ENCODE measurements at places on chromosomes 12 and 14. TPM values are rescaled to one million over a fixed set of nuclear protein-coding genes. Genes with fewer than 3 reads are reported as not detected.
A peak's percentile ranks its signal among the peaks of the same experiment; 100 is the strongest.

DNA sequence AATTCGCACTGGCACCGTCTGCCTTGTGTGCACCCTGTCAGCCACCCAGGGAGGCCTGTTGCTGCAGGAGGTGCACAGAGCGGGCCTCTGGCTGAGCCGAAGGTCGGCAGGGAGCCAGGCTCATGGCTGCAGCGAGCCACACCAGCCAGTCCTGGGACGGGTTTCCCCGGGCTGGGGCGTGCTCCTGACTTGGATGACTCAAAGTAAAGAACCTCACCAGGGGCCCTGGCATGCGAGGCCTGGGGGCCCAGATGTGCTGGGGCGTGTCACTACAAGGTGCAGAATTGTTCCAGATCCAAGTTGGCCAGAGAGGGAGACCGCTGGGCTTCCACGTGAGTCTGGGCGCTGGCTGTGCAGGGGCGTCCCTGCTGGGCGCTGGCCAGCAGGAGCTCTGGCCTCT lies 34.5 kb downstream of the FBRSL1 start:
- DNase-seq: peak; percentile 90

DNA sequence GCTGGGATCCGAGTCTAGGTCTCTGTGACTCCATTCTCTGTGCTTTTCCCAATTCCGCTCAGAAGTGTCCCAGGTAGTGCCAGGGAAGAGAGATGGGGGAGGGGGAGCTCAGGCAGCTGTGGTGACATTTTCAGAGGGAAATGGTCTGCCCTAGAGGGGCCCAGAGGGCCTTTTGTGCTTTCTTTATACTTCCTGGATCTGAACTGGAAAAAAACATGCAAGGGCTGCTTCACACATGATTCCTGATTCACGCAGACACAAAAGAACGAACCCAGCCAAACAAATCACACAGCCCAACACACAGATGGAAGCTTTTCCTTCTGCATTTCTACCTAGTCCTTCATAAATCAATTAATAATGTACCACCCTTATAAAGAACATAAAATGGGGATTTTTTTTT lies 26.5 kb downstream of the GPR68 start:
- no peak for DNase-seq

GRCh38 chr12:64186789-64187188 lies 35.3 kb downstream of the KICS2 start:
- DNase-seq: no peak

Gene ITGA7
- polyA plus RNA-seq: 5.8 TPM

- no peak for DNase-seq
Observed at GRCh38 chr14:104477666-104478380, 101.7 kb upstream of the C14orf180 start.

Gene AMIGO2
- polyA plus RNA-seq: 4.0 TPM

DNA sequence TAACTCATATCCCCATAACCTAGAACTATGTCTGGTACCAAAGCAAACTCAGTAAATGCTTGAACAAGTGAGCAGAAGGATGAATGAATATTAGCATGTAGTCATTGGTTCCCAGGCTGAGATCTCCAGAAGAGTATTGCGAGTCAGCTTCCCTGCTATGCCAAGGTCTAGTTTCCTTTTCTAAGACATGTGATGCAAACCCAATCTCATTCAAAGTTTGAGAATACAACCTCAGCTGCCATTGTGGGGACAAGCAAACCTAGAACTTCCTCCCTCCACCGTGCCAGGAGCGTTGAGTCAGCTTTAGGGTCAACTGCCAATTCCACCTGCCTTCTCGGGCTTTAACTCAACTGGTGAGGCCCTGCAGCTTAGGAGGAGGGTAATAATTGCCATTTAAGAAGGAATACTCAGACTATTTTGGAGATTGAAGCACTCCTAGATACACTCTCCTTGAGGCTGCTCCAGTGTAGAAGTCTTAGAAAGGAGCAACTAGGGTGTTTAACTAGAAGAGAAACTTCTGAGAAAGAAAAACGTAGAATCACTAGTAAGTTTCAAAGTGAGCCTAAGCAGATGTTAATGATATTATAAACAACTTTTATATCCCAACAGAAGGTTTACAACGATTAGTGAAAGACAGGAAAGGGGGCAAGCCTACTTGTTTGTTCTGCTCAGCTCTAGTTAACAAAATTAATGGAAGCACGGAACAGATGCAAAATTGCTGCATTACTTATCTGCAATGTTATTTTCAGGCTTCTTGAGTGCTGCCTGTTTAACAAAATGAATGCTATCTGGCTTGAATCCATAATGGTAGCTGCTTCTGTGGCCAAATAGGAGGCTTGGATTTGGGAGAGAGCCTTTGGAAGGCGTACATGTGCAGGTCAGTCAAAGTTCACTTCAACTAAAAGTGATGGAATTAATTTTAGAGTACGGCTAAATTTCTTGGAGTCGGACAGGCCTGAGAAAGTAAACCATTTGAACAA lies 96.9 kb downstream of the HELB start:
- DNase-seq: peak; percentile 73

GRCh38 chr14:75315144-75315543 lies 36.5 kb downstream of the FOS start:
- peak; percentile 76 for DNase-seq

DNA sequence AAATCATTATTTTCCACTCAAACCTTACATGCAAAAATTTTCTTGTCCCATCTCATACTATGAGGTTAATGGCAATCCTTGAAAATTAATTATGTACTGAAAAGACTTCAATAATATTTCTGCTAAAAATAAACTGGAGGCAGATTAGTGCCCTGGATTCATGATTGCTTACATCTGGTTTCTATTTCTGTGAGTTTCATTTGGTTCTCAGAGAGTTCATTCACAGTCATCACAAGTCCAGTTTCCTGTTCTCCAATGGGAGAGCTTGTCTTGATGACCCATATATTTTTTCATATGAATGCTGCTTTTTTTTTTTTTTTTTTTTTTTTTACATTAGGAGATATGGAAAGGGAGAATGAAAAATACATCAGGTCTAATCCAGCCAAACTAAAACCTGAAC lies 6.6 kb upstream of the PTHLH start:
- DNase-seq: no peak

Gene P2RX2
- polyA plus RNA-seq: 0.78 TPM

GRCh38 chr12:118164798-118165486 lies 29.0 kb downstream of the PEBP1 start:
- peak; percentile 68 for DNase-seq

Gene ENTPD5
- polyA plus RNA-seq: 5.5 TPM

Gene FBXO33
- polyA plus RNA-seq: 6.9 TPM

DNA sequence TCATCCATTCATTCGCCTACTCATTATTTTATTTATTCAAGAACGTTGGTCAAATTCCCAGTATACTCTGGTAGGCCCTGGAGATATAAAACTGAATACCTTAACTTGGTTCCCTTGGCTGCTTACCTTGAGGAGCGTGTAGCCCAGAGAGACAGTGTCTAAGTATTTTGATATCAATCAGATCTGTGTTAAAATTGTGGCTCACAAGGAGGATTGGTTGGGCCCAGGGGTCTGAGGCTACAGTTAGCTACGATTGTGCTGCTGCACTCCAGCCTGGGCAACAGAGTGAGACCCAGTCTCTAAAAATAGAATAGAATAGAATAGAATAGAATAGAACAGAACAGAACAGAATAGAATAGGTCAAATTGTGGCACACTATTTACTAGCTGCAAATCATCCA lies 438.4 kb downstream of the ADAMTS20 start:
- no peak for DNase-seq

DNA sequence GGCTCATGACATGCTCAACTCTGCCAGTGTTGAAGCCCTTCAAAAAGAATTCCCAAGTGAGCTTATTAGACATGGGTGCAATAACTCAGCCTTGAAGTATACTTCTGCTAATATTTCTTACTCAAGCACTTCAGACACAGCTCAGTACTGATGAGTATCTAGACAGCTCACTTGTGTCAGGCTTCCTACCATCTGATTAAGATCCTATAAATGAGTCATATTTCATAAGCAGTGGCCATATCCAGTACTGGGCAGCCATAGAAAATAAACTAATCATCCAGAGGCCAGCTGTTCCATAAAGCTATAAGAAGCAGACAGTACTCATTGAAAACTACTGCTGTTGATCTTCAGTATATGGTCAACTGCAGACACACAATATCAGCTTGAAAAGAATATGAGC lies 12.9 kb downstream of the FSCB start:
- DNase-seq: no peak

DNA sequence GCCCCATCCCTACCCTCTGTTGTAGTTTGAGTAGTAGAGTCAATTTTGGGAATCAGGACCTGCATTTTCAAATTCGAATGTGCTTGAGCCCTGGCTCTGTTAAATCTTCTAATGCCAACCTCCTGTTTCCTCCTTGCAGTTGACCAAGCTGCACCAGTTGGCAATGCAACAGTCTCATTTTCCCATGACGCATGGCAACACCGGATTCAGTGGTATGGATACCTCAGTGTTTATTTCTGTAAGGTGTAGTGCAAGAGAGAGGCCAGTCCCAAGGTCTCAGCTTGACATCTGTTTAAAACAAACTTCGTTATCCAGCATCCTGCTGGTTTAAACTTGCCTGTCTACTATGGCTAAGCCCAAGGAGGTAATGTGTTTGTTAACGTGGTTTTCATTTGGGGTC lies 15.2 kb downstream of the PCBP2 start:
- DNase-seq: no peak

Gene OVCH1
- polyA plus RNA-seq: not detected

DNA sequence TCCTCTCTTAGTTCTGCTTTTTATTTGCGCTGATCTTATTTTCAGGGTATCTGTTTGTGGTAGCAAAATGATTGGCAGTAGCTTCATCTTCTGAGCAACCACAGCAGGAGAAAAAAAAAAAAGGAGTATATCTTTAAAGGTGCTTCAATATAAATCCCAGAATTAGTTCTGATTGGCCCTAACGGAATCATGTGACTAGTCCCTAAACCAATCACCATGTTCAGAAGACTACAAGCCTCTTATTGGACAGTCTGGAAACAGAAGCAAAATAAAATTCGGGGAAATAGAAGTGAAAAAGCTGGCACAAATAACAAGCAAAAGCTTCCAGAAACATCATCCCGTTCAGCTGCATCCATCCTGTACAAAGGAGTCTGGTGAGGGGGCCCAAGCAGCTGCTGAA lies 49.9 kb upstream of the PTPRO start:
- DNase-seq: no peak

Gene P2RX7
- 0.46 TPM for polyA plus RNA-seq

Gene SLC35F4
- not detected for polyA plus RNA-seq

GRCh38 chr14:78595797-78596196 lies 425.6 kb downstream of the NRXN3 start:
- no peak for DNase-seq

DNA sequence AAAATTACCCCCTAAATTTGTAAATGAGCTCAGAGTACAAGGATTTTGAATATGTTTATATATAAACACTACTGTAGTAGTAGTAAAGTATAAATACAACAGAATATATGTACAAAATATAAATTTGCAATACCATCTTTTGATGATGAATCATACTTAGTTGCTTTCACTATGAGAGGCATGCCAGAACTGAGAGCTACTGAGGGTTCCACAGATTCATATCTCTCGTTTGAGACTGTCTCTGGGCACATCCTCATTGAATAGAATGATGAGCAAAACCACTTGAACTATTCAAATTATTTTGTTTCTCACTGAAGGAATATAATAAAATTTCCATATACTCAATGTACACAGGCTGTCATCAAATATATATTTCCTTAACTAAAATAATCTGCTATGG lies 417.6 kb downstream of the NAV3 start:
- DNase-seq: no peak

DNA sequence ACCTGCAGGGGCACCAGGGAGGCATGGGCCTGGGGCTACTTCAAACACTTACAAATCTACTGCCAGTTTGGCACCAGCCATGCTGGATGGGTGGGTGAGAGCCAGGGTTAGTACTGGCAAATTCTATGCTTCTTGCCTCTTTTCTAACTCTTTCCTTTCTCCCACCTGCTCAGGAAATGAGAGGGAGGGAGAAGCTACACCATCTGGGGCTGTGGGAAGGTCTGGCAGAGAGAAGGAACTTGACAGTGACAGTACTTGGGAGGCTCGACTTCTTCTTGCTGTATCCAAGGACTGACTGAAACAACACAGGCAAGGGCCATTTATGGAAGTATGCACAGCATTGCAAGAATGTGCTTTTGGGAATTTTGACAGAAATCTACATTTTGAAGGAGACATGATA lies 149.6 kb upstream of the DYRK2 start:
- DNase-seq: no peak

GRCh38 chr14:38789805-38790204 lies 313.2 kb downstream of the SEC23A start:
- DNase-seq: no peak

- no peak for DNase-seq
Observed at GRCh38 chr14:66036547-66036946, 449.6 kb upstream of the CCDC196 start.

GRCh38 chr14:59919570-59920377 lies at the start of gene LRRC9:
LRRC9 (plus strand) TSS chr14:59920144.
- no peak for DNase-seq

DNA sequence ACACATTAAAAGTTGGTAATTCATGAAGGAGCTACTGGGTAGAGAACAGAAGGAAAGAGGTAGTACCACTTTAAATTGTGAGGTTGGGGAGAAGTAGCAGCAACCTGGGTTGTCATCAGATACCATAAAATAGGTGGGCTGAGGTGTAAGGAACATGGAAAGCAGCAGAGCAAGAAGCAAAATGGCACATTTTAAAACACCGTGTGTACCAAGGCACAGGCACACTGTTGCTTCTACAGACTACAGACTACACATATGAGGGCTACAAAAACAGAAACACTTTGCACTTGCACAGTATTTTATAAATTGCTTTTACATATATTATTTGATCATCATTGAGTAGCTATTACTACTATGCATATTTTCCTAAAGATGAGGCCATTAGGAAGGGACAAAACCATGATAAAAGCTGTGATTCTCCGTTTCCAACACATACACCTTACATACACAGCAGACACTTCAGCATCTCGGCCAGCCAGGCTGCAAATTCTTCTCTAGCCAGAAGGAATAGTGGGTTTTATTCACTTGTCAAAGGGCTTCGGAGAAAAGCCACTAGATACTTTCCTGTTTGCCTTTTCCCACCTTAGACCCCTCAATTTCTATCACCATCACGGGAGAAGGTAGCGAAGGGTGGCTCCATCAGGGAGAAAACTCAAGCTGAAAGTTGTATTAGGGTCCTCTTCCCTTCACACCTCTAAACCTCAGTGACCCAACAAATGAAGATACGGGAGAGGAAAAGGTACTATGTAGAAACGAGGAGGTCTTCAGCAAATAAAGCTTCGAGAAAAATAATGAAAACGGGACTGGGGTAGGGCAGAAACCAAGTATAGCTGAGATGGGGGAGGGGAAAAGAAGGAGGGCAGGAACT lies 1.6 kb downstream of the PYM1 start:
- no peak for DNase-seq

Gene MON2
- 3.1 TPM for polyA plus RNA-seq

Gene OR6C2
- not detected for polyA plus RNA-seq

Gene KLRG1
- polyA plus RNA-seq: 1.7 TPM

Gene WNT1
- polyA plus RNA-seq: not detected

DNA sequence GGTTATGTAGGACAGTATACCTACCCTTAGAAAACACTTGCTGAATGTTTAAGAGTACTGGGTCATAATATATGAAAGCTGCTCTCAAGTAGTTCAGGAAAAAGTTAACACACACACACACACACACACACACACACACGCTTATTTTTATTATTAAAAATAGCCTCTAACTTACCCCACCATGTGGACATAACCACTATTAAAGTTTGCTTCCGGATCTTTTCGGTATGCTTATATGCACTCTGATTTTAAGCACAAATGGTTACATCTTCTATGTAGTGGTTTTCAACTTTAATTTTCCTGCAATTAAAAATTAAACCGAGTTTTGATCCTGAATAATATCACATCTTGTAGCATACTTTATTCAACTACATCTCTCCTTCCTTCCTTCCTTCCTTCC lies 84.9 kb upstream of the TRAF3 start:
- no peak for DNase-seq

All from stomach (tissue), 19 donors.